ENCODE measurements at places on chromosomes 5 and 9.

- no peak for DNase-seq
These were observed 75.1 kb upstream of the SPRY4 start for GRCh38 chr5:142399891-142400290.

GRCh38 chr9:115815786-115816185 lies 337.8 kb upstream of the PAPPA start:
- no peak for DNase-seq

GRCh38 chr5:32308946-32309345 lies 3.8 kb downstream of the MTMR12 start:
- no peak for DNase-seq

DNA sequence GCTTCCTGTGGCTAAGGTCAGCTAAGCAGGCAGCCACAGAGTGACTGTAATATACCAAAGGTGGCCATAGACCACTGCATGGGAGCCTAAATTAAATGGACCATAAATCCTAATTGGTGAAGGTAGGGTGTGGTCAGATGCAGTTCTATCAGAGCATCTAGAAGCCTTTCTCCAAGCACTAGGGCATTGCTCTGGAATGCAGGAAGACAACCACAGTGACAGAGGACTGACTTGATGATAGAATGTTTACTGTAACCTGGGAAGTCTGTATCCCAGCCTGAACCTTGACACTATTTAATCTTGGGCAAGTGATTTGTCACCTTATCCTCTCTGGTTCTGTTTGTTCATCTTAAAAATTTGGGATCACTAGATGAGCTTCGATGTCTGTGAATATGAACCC lies 2.3 kb downstream of the FBXO38 start:
- DNase-seq = no peak

DNA sequence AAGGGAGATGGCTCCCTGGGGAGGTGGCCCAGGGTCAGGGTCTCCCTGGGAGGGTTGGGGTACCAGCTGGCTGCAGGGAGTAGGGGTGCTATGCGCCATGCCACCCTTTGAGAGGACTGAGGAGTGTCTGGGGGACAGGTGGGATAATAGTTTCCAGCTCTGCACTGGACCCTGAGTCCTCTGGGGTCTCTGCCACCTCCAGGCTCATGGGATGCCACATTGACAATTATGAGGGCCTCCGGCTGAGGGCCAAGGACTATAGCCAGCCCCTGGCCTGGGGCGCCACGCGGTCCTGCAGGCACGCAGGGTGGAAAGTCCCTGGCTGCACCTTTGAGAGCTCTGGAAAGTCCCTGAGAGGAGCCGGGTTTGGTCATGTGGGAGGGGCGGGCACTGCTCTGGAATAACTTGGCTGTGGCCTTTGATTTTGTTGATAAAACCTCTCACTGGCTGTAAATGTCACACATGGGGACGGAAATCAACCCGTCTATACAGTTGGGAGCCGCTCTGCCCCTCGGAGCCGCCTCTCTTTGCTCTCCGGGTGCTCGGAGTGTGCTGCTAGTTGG lies 16.0 kb downstream of the TRAF2 start:
- DNase-seq = no peak

- DNase-seq = no peak
These were observed 296.1 kb upstream of the DMAC1 start for GRCh38 chr9:8095672-8096086.

- DNase-seq = no peak
These were observed 7.3 kb downstream of the CRHBP start for GRCh38 chr5:76960004-76960625.

GRCh38 chr5:57780306-57780960 lies 297.8 kb upstream of the ACTBL2 start:
- DNase-seq = no peak

DNA sequence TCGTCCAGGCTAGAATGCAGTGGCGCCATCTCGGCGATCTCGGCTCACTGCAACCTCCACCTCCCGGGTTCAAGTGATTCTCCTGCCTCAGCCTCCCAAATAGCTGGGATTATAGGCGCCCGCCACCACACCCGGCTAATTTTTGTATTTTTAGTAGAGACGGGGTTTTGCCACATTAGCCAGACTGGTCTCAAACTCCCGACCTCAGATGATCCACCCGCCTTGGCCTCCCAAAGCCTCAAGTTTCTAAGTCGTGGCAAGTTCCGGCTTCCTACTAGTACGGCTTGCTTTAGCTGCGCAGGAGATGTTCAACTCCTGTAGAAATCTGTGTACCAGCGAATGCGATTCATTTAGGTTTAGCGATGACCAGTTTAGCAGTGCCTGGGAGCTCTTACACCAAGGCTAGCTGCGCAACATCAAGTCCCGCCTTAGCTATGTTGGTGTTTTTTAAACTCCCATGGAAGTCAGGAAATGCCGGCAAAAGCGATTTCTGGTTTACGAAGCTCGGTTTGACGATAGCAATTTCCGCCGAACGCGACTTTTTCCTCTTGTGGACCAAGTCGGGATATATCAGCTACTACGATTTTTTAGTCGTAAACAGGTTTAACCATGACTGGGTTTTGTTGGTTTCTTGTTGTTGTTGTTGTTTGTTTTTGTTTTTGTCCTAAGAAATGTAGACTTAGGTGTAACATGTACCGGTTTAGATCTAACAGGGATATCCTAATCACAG lies 46.4 kb downstream of the ANXA2R start:
- DNase-seq = no peak

GRCh38 chr5:60404171-60404570 lies 295.8 kb downstream of the DEPDC1B start:
- no peak for DNase-seq

DNA sequence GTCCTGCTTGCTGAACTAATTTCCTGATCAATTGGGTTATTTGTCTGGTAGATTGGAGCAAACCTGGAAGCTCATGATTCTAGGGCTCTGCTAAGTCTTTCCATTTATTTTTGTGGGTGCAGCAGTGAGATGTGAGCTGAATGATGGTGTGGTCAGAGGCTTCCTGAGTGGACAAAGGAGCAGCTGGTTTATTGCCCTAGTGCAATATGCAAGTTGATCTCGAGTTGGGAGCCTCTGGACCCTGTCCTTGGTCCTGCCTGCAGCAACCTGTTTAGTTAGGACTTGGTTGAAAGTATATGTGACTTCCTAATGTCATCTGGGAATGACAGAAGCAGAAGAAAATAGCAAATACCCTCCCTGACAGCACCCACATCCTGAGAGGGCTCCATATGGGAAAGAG lies 4.2 kb upstream of the UNC5A start:
- DNase-seq = no peak

DNA sequence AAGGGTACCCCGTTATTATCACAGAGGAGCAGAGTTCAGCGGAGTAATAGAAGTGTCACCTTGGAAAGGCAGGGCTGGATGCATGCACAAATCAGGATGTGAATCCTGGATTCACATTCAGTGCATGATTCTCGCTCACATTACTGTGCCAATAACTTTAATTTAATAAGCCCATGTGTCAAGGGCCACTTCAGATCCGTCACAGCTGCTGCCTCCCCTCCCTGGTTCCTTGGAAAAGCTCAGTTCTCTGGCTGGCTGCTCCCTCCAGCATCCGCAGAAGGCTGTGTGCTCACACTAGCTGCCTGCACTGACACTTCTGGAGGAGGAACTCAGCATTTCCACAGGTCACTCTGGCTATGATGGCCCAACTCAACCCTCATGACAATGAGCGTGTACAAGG lies 256.8 kb upstream of the ADAMTS16 start:
- DNase-seq = no peak

DNA sequence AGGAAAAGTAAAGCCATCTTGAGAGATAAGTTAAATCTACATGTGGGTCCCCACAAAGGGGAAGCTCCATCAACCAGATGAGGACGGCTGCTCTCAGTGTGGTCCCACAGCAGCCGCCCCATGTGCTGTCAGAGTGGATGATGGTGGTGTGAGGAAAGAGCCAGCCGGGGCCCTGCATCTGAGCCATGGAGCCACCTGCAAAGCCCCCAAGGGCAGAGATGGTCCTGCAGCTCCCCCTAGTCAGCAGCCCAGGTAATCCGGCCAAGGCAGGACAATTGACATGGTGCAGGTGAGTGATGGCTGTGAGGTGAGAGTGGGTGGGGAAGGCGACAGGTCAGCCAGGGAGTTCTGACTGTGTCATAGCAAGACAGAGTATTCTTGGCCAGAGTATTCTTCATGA lies 458.8 kb downstream of the ICE1 start:
- peak; percentile 23 for DNase-seq

- no peak for DNase-seq
These were observed 644 bp downstream of the IER5L start for GRCh38 chr9:129177443-129177790.

DNA sequence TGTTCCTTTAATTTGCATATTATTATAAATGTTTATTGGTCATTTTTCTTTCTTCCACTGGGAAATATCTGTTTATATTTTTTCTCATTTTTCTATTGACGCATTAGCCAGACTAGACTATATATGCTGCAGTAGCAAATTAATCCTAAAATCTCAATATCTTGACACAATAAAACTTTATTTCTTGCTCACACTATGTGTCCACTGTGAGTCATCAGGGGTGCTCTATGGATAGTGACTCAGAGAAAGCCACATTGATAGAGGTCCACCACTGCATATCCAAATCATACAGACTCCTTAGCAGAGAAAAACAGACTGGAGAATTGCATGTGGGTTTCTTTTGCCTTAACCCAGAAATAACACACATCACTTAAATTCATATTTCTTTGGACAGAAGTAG lies 20.8 kb downstream of the OR1L3 start:
- DNase-seq = no peak

- DNase-seq = no peak
These were observed 2168.1 kb downstream of the MAT2B start for GRCh38 chr5:165673499-165673898.

DNA sequence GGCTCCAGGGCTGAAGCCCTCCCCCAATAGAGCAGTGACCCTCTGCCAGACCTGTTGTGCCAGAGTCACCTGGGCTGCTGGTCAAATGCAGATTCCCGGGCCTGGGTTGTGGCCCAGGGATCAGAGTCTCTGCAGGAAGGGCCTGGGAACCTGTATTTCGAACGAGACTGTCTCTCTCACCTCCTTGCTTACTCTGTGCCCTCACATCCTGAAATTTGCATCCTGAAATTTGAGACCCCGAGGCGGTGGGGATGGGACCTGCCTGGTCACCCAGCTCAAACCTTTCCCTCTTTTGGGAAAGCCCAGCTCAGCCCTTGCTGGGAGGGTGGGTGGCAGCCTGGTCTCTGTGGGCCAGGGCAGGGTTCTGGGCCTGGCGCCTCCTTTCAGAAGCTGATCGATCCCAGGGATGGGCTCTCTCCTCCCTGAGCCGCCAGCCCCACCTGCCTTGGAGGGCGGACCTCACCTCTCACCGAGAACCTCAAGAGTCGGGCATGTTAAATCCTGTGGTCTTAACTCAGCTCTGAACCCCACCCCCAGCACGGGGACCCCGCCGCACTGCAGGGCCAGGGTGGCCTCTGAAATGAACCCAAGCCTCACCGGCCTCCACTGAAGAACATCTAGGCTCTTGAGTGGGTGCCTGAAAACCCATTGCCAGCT lies 44.0 kb upstream of the IER5L start:
- no peak for DNase-seq

DNA sequence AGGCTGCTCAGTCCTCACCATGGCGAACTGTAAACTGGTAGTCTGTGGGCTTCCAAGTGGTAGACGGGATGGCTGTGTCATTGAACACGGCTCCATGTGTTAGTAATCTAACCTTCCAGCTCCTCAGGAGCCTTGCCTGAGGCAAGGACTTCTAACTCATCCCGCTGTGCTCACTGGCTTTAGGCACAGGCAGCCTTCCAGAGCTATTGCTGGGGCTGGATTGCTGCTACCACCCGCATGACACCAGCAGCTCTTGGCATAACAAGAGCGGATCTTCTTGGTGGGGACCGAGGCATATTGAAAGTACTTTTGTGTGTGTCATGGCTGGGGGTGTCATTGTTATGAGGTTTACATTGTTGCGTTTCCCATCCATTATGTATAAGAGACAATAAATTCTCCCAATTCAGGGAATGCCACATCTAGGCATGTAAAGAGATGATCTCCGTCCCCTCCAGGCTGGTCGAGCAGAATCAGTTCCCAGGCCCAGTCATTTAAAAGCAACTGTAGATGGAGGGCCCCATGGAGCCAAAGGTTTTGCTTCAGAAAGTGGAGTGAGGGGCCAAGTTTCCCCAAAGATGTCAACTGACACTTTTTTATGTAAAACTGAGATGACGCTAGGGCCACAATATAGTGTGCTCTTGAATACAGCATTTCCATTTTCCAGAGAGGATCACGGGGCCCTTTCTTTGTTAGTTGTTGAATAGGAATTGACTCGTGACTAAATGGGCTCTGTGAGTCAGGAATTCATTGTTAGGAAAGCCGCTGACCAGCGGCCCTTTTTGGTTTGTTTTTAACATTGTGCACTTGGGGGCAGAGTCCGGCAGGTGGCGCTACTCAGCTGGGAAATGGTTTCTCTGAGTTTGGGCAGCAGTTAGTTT lies 759.5 kb downstream of the TAF11L14 start:
- peak; percentile 63 for DNase-seq

DNA sequence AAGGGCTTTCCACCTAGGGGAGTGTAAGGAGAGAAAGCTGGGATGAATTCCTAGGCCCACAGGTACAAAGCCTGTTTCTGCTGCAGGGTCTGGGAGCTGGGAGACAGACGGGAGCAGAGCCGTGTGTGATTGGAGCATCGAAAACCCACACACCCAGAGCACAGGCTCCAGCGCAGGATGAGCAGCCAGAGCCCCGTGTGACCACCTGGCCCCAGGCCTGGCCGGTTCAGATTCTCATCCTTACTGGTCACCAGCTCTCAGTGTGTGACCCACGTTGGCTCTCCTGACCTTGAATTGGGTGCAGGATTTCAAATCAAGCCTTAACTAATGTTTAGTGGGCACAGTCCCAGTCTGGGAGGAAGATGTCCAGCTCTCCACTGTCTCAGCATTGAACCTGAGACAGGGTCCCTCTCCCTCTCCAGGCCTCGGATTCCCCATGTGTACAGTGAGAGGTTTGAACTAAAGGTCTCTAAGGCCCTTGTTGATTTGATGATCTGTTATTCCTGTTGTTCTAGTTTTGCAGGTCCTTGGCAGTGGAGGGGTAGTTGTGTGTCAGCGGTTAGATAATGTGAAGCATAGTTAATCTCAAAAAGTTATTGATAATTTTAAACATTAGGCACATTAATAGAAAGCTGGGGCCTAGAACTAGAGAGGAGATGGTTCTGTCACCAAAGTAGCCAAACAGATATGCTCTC lies 50.1 kb downstream of the PPARGC1B start:
- DNase-seq = no peak

- no peak for DNase-seq
These were observed 23.1 kb upstream of the CKMT2 start for GRCh38 chr5:81209869-81210493.

- no peak for DNase-seq
These were observed 207.8 kb downstream of the SEMA5A start for GRCh38 chr5:9337928-9338595.

DNA sequence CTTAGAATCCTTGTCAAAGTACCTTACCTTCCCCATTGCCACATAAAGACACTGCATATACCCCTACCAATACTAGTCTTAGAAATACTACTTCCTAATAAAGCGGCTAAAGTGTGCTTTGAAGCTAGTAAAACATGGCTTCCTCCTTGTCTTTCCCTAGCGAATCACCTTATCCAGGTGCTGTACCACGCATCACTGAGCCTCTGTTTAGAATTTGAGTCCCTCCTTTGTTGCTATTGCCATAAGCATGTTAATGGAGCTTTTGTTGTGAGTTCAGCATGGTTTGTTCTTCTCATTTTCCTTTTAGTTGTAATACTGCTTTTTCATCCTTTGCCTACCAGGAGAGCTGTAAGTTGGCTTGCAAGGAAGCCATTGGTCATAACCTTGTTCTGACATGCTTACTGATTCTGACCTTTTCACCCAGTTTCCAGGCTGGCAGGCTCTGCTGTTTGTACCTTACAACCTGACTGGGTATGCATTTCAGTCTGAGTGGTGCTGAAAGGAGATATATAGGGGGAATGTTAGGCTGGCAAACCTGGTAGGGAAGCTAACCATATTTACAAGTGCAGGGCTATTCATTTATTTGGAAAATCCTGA lies 49.8 kb downstream of the LMNB1 start:
- no peak for DNase-seq
